Chondrocyte (in vitro differentiated cells): ENCODE measurements at places on chromosomes 2 and 18.

DNA sequence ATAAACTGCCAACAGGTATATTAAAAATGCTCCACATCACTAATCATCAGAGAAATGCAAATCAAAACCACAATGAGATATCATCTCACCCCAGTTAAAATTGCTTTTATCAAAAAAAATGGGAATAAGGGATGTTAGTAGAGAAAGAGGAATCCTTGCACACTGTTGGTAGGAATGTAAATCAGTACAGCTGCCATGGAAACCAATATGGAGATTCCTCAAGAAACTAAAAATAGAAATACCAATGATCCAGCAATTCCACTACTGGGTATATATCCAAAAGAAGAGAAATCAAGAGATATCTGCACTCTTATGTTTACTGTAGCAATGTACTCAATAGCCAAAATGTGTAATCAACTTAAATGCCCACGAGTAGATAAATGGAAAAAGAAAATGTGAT lies 40.6 kb downstream of the ZRANB3 start:
- DNase-seq = no peak

- peak; percentile 89 for DNase-seq
Observed at GRCh38 chr2:208406474-208407451, at the start of gene PTH2R. Gene PTH2R (plus strand): TSS chr2:208406792. CDS start chr2:208407044, 252 bp downstream.

- no peak for DNase-seq
Observed at GRCh38 chr2:2876331-2877221, 501.0 kb downstream of the EIPR1 start.

GRCh38 chr2:33068261-33068660 lies 121.5 kb downstream of the LTBP1 start:
- no peak for DNase-seq

DNA sequence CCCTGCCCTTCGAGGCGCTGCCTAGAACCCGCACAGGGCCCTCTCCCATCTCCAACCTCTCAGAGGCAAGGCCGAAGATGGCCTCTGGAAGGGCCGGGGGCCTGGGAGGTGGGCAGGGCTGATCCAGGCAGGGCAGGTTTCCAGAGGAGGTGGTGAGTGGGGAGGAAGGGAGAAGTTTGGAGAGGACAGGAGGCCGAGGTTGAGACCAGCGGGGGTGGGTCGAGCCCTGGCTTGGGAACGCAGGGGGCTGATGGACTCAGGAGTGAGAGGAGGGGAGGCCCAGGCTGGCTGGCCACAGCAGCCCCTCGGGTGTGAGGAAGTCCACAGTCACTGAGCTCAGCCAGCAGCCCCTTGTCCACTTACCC lies 10.5 kb downstream of the CAPN10 start:
- DNase-seq = peak; percentile 68

- no peak for DNase-seq
Observed at GRCh38 chr2:220077488-220077887, 450.1 kb downstream of the SLC4A3 start.

DNA sequence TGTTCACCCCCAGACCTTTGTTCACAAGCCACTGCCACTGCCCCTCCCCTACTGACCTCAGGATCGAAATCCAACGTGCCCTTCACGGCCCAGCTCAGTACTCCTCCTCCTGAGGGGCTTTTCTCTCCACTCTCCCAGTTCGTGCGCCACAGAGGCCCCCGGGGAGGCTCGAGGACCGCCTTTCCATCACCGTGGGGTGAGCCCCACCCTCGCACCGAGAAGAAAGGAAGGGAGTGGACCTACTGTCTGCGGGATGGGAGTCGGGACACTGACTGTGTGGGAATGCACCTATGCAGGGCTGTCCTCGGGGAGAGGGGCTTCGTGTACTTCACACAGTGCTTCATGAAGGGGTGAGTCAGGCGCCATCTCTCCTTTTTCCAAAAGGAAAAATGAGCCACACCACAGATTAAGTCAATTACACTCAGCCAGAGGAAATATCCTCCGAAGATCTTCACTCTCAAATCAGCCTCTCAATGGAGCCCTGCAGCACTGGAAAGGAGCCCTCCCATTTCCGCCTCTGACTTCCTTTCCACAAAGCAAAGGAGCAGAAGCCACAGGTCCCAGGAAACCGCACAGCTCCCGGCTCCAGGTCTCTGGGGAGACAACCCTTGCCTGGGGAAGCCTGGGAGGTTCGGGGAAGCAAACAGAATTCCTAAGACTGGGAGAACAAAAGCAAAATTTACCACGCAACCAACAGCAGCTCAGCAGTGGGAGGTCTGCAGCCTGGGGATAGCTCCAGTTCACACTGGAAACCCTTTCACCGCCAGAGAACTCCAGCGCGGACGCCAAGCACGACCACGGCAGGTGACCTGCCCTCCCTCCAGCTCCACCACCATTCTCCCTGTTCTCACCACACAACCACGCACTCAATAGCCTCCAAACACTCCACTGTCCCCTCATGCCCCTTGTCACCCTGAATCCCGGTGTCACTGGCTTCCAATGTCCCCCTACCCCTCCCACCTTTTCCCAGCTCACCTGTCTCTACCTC lies 21.6 kb downstream of the ADCY3 start:
- DNase-seq = peak; percentile 56

- DNase-seq = no peak
Observed at GRCh38 chr2:241000831-241001321, 2.5 kb downstream of the SNED1 start.

DNA sequence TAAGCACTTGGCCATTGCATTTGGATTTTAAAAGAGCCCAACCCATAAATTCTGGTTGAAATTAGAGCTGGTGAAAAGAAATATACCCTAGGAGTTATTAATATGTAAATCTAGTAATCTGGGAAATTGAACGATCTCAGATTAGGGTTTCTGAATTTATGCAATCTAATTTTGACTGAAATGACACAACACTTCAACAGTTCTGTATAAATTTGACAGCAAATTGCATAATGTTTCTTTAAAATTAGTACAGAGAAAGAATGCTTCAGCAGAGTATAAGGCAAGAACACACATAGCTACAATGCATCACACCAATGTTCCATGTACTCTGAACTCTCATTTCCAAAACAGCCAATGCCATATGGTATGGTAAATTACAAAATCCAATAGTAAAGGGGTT lies 201.5 kb upstream of the ITGA4 start:
- no peak for DNase-seq
